NCI-H748 treated with DMSO at 0.1 percent for 48 hours (cell line): ENCODE measurements at places on chromosomes 16 and 17.

GRCh38 chr16:89052890-89053724 lies 40.5 kb upstream of the ACSF3 start:
- DNase-seq, result peak; percentile 59

DNA sequence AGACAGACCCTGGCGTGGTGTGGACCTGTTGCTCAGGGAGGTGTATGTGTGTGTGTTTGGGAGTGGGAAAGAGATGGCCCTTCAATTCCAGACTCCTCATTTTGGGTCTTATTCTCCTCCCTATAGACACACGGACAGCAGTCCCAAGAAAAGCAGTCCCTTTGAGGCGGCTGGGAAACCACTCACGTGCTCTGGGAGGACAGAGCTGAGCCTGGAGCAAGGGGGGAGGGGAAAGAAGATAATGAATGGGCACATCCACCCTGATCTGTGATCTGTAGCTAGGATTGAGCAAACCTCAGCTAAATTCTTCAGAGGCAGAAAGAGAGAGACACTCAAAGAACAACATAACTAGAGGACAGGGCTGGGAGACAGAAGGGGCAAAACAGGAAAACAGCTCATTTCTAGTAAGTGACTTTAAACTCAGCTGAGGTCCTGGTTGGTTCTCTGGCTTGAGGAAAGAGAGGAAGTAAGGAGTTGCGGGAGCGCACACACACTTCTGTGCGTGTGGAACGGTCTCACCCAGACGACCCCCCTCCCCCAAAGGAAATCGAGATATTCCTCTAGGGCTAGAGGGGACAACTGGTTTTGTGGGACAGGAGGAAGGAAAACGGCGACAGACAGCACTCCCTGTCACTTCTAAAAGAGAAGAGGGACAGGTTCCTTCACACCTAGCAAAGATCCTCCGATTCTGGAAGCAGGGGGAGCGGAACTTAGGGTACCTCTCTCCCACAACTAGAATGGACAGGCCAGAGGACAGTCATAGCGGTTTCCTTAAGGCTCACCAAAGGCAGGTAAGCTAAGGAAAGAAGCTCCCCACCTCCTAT lies 658 bp downstream of the RAB5C start:
- DNase-seq, result no peak

- no peak for DNase-seq
These were observed 16.4 kb downstream of the IGF2BP1 start for GRCh38 chr17:49013311-49014213.

DNA sequence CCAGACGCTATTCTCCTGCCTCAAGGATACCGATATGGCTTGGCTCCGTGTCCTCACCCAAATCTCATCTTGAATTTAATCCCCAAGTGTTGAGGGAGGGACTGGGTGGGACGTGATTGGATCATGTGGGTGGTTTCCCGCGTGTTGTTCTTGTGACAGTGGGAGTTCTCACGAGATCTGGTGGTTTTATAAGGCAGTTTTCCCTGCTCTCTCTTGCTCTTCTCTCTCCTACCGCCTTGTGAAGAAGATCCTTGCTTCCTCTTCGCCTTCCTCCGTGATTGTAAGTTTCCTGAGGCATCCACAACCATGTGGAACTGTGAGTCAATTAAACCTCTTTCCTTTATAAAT lies 43.9 kb upstream of the ZCCHC14 start:
- no peak for DNase-seq

DNA sequence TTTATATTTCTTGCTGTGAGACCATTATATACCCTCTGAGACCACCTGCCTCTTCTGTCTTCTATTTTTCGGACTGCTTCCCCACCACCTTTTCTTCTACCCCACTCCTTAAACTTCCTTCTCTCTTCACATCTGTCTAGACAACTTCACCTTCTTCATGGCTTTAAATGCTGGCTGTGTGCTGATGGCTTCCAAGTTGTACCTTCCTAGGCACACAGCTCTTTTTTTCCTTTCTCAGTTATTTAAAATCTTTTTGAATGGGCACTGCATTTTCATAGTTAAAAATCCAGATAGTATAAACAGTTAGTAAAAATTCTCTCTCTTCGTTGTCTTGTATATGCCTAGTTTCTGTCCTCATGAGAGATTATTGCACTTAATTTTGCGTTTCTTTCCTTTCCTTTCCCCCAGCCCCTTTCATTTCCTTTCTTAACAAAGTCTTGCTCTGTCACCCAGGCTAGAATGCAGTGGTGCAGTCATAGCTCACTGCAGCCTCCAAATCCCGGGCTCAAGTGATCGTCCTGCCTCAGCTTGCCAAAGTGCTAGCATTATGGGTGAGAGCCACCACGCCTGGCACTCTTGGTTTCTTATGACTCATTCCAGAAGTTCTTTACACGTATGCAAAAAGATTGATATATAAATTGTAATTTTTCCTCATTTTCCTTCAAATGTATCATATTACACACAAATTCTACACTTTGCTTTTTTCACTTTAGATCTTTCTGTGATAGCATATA lies 114.3 kb downstream of the NPIPB5 start:
- DNase-seq, result no peak

DNA sequence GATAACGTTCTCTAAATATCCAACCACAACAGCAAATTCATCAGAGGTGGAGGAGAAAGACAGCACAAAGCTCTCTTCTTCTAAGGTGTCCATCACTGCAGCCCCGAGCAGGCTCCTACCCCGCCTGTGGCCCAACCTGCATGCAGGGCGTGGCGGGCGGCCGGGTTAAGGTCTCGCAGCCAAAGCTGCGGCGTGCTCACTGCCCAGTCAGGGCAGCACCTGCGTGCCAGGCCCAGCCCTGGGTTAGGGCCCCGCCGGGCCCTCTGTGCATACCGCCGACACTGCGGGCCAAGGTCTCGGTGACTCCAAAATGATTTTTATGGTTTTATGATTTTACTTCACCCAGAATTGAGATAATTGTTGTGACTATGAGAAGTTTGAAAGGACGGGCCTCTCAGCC lies 57.8 kb downstream of the FOXK2 start:
- no peak for DNase-seq

DNA sequence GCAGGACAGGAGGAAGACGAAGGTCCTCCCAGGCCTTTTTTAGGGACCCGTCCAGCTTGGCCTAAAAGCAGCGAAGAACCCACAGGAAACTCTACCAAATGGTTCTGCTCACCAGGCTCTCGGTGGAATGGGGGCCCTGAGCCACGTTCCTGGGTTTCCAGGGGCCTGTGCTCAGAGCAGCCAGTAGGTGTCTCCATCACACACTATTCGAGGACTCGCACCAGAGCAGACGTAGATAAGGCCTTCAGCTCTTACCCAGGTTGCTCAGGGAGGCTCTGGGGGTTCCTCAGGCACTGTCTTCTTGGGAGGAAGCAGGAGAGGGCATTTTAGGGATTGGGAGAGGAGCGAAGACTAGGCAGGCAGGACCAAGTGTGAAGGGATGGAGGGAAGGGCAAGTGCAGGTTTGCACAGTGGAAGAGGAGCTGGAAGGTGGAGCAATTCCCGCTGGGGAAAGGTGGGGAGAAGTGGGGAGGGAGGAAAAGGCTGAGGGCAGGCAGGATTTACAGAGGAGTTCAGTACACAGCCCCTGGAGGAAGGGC lies 157.1 kb downstream of the RGS9 start:
- DNase-seq, result peak; percentile 11

DNA sequence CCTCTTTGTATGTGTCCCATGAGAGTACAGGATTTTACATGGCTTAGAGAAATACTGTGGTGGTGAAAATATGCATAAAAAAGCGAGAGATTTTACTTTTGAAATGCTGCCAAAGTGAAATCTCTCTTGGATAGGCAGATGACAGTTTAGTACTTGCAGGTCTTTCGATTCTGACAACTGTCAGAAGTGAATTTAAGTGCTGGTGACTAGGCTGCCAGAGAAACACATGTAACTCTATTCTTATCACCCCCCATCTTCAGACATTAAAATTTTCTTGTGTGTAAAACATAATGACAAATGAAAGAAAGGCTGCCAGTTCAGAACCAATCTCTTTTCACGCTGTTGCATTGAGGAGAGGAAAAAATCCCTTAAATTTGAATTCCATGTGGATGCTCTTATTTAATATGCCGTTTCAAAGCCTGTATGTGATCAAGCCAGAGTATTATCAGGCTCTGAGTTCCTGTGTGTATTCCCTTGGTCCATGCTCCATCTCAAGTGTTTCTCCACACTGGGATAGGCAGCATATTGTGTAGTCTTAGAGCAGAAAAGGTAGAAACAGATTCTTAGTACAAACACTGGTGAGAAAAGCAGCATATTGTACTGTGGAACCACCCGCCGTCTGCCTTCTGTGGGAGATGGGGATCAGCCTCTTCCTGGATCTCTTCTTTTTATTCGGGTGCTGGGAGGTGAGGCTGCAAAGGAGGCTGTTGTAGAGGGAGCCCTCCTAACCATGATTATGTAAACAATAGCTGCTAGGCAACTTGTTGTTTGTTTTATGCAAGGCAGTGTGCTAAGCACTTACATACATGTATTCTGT lies 291.3 kb downstream of the WWOX start:
- no peak for DNase-seq

DNA sequence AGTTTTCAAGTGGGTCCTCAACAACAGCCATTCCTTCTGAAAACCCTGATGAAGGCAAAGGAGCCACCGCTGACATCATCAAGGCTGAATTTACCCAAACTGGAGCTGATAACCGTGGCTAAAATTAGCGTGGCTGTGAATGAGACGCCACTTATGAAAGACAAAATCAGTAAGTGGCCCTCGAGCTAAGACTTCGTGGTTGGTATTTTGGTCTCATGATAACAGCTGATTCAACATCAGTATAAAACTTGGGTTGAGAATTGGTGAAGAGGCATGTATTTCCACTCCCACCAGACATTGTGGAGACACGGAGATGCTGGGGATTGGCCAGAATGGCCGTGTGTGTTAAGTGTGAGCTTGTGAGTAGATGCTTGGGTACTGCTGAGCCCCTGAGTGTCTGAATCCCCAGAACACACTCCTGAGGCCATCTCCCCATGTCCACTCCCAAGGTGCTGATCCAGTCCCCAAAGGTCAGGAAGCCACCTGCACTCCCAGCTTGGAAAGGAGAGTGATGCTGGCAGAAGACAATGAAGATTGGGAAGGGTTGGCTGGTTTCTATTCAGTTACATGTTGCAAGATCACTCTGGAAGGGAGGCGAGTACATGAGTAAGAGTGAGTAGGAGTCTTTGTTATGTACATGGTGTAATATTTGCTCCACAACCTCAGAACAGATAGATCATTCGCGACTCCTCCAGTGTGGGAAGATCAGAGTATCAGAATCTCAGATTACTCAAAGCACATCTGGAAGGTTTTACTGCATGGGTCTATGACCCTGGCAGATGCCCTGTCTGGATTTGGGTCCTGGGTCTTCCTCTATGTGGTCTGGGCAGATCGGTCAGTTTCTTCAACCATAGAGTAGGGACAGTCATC lies 207.7 kb downstream of the HS3ST3A1 start:
- no peak for DNase-seq

- no peak for DNase-seq
These were observed 159.5 kb downstream of the RBFOX1 start for GRCh38 chr16:7492122-7492521.

GRCh38 chr16:58187665-58188421 lies 10.1 kb downstream of the CSNK2A2 start:
- no peak for DNase-seq

DNA sequence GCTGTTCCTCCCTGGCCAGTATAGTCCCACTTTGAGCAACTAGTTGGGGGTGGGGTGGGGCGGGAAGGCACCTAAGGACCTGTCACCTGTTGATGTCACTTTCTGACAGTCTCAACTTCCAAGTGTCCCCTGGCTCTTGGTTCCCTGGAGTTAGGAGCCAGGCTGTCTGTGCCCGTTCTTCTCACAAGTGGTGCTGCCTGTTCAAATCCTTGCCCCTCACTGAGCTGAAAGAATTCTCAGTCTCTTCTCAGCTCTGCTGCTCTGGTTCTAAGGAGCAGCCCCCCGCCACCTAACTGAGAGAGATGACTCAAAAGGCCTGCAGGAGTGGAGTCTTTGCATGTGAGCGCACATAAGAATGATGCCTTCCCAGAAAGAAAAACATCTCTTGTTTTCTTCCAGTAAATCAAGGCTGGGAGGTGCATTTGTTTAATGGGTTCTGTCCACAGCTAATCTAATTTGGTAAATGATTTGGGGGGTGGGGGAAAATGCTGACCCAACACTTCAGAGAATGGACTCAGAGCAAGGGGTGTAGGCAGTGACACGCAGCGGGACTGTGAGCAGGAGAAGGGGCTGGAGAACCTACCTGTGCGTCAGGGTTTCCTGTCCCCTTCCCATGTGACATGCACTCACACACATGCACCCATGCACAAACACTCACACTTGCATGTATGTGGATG lies 78.2 kb upstream of the NLRP1 start:
- no peak for DNase-seq

- no peak for DNase-seq
These were observed 136.0 kb downstream of the ANKRD11 start for GRCh38 chr16:89354325-89354724.

- DNase-seq, result no peak
These were observed 450.3 kb downstream of the HAPSTR1 start for GRCh38 chr16:9541723-9542122.

- DNase-seq, result peak; percentile 59
These were observed 735 bp downstream of the ZNF652 start for GRCh38 chr17:49361129-49361901.

GRCh38 chr16:9922441-9922840 lies 259.8 kb downstream of the GRIN2A start:
- no peak for DNase-seq

DNA sequence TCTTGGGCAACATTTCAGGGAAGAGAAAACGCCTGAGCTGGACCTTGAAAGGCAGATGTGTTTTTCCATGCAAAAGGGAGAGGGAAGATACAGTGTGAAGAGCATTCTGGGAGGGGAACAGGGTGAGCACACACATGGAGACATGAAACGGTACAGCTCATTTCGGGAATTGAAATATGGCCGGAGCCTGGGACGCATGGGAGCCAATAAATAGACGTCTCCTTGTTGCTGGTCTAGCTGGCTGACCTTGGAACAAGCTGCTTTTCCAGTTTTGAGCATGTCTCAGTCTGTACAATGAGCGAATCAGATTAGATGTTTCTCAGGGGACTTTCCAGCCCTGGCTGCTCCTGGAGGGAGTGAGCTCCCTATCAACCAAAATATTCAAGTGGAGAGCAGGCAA lies 63.6 kb downstream of the ASIC2 start:
- DNase-seq, result no peak

DNA sequence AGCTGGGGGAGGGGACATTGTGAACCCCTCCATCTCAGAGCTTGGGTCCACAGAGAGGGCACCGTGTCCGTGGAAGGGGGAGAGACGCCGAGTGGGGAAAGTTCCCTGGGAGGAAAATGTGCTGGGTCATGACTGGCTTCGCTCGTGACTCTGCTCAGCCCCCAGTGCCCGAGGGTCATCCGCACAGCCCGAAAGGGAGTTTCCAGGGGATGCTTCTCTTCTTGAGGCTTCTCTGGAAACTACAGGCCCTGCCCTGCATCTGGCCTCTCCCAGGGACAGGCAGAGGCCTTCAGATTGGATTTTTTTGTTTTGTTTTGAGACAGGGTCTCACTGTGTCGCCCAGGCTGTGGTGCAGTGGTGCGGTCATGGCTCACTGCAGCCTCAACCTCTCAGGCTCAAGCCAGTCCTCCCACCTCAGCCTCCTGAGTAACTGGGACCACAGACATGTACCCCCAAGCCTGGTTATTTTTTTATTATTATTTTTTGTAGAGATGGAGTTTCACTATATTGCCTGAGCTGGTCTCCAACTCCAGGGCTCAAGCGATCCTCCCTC lies 9.8 kb upstream of the GSE1 start:
- DNase-seq, result no peak
